AG09319 (cell line): ENCODE measurements at places on chromosomes 2 and 18.

DNA sequence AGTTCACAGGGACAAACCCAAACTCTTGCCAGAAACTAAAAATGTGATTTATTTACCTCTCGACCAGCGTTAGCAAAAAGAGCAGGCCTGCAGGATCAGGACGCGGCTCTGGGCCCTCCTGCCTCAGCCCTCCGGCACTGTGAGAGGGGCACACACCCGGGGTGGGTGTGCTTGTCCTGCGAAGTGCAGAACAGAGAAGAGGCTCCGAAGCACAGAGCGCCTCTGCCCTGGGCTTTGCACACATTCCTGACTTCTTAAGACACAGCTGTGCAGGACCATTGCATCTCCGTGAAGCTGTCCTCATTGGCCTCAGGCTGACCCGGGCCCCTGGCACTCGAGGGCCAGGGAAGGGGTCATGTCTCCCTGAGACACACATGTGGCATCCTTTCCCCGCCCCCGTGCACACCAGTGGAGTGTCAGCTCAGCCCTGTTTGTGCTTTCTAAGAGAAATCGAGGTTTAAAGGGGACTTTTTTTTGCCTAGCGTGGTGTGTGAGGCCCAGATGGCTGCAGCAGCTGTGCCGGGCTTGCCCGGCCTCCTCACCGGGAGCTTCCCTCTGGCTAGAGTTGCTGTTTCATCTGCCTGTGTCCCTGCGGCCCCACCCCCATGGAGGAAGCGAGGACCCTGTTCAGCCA, 9.9 kb upstream of the NFATC1 start:
- DNase-seq: no peak

DNA sequence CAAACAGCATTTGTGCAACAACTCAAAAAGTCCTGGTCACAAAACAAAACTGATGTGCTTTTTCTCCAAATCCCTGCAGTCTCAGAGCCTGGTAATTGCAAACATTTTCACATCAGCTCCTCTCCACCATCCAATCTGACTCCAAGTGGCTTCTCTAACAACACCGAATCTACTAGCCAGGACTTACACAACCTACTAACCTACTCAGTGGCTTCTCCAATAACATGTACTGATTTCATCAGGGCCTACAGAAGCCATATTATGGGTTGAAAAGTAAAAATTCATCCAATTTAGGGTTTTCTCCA, 104.3 kb downstream of the COLEC12 start:
- DNase-seq: peak; percentile 41

- DNase-seq: no peak
Observed at GRCh38 chr2:85773692-85774091, 19.9 kb downstream of the ATOH8 start.

- no peak for DNase-seq
Observed at GRCh38 chr18:7896805-7897518, 329.8 kb downstream of the PTPRM start.

DNA sequence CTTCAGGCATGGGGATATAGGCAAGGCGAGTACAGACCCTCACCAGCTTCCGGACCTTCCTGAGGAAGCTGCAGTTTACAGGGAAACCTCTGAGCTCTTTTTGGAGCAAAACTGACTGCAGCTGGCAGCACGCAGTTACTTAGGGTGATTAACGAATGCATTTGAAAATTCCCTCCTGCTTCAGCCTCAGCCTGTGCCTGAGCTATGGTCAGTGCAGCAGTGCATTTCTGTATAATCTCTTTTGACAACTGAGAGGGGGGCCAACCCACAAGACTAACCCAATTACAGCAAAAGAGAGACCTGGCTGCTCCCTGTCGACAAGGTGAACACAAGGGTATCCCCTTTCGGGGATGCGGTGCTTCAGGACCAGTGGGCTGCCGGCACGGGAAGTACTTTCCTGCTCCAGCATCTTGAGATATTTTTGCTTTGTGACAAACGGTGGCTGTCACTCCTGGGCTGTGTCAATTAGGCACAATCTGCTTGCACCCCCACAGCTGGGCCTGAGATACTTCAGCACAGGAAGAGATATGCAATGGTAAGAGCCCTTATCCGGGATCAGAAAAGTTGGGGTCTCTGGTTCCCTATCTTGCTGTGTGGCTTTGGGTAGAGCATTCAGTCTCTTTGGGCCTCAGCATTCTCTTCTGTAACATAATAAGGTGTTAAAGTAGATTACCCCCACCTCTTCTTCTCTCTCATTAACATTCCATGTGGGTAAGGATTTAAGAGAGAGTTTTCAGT, 141.0 kb downstream of the TMEM17 start:
- no peak for DNase-seq

DNA sequence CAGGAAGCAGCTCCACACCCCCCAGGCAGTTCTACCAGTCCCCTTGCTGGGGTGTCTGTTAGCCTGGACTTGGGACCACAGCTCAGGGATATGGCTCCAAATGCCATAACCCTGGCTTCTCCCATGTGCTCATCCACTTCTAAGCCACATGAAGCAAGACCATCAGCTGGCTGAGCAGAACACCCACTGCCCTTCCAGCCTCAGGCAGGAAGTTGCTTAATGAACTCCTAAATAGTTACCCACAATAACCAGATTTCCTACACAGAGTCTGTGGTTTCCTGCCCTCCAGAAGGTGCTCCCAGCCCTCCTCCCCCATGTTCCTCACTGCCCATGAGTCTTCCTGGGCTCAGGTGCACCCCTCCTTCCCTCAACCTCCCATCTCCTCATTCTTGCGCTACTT, 98.3 kb upstream of the EPC2 start:
- DNase-seq: no peak

DNA sequence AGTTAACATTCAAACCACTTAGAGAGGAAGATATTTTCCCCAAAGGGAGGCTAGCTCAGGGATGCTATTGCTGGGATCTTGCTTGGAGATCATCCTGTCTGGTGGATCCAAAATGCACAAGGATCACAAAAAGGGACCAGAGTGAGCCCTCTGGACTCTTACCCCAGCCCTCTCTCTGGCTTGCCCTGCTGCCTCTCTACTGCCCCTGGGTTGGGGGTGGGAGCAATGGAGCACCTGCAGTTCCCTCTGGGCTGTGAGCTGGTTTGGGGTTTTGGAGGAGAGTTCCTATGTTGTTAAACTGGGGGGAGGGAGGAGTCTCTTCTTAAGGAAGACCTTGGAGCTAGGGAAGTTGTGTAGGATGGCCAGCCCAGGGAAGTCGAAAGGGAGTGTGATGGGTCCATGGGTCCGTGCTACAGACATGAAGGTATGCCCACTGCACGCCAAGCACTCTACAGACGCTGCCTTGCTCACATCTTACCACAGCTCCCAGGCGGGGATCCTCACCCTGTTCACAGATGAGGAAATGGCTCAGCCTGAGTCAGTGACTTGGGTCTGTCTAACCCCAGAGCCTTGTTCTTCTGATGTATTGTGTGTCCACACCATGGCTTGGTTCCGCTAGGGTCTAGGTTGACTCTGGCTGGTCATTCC, 3.8 kb downstream of the LBH start:
- DNase-seq: no peak

DNA sequence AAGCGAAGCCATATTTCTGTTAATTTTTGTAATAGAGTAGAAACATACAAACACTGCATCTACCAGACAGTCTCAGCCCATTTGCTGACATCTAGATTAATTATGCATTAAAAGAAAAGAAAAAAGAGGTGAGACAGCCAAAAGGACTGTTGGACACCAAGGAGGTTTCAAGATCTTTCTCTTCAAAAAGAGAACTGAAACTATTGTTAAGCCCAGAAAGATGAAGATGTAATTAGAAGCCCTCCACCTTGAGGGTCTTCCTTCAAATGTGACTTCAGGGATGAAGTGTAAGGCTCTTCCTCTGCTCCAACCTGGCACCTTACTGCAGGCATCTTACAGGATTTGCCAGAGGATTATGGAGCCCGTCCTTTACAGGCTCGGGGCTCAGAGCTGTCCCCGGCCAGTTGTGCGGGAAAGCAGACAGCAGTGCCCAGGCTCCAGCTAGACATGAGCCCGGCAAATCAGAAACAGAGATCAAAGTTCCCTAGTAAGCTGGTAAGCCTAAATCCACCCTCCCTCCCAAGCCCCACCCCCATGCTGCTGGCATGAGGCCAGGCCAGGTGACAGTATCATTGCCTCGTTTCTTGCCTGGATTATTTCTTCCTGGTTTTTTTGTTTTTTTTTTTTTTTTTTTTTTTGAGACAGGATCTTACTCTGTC, 38.9 kb downstream of the ADI1 start:
- DNase-seq: no peak

- no peak for DNase-seq
Observed at GRCh38 chr2:7767902-7768301, 850.7 kb downstream of the RNF144A start.

DNA sequence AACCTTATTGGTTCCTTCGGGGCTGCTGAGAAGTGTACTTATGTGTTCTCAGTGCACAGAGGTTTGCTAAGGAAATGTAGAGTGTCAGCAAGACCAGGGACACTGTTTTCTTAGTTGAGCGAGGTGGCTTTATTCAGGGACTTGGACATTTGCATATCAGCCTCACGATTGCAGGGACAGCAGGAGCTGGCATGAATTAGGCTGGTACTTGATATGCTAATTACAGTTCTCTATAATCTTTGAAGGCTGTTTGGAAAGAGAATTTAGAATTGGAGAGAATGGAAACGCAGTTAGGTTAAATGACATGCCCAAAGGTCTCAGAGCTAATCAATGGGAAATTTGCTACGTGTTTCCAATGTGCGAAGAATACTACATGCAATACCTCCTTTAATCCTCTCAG, 18.7 kb upstream of the MTCL1 start:
- DNase-seq: no peak

DNA sequence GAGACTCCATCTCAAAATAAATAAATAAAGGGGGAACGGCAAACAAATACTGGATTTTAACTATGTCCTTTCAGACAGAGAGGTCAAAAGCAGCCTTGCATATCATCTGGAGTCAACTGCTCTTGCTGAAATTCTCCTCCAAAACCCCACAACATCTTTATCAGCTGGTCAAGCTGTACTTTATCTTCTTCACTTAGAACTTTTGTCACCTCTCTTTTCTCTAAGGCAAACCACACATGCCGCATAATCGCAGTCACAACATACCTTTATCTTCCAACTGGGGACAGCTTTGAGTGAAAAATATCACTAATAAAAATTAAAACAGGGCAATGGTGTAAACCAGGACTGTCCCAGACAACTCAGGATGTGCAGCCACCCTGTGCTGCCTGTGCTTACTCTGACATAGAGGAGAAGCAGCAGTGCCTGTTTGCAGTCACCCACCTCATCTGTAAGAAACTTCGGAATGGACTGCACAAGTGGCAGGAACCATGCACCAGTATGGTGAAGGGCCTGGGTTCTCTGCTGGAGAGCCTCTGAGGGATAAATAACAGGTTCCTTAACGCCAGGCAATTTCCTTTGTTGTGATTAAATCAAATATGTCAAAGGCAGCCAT, 6.2 kb downstream of the MPPE1 start:
- DNase-seq: no peak

DNA sequence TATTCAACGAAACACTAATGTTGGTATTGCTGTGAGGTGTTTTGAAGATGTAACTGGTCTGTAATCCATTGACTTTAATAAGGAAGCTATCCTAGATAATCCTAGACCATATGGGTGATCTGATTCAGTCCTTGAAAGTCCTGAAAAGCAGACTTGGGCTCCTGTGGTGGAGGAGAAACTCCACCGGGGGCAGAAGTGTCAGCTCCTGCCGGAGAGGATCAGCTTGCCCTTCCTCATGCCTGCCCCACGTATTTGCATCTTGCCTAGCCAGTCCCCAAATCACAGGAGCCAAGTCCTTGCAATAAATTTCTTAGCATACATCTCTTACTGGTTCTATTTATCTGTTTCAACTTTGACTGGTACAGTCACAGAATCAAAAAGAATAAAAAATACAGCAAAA, 144.2 kb upstream of the DLGAP1 start:
- no peak for DNase-seq

GRCh38 chr2:38146907-38147307, 71.0 kb upstream of the CYP1B1 start:
- peak; percentile 90 for DNase-seq

- DNase-seq: peak; percentile 20
Observed at GRCh38 chr2:170420961-170421687, 243.2 kb downstream of the MYO3B start.

DNA sequence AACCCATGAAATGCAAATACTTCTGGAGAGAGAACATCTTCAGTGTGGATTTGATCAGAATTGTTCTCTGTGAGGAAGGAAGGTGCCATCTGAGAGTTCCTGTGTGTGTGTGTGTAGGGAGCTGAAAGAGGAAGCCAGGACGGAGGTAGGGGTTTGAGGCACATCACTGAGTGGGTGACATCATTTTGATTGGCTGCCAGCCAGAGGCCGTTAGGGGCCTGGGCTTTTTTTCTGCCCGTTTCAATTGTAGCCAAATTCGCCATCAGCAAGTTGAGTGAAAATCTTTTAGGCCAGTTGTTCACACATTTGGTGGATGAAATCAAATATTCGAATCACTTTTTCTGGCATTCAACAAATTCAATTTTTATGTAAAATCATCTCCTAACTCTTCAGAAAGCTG, 48.9 kb downstream of the TSN start:
- no peak for DNase-seq

- DNase-seq: no peak
Observed at GRCh38 chr2:201923436-201924328, 110.0 kb upstream of the FZD7 start.

GRCh38 chr18:3323900-3324299, 62.0 kb downstream of the MYL12B start:
- no peak for DNase-seq

DNA sequence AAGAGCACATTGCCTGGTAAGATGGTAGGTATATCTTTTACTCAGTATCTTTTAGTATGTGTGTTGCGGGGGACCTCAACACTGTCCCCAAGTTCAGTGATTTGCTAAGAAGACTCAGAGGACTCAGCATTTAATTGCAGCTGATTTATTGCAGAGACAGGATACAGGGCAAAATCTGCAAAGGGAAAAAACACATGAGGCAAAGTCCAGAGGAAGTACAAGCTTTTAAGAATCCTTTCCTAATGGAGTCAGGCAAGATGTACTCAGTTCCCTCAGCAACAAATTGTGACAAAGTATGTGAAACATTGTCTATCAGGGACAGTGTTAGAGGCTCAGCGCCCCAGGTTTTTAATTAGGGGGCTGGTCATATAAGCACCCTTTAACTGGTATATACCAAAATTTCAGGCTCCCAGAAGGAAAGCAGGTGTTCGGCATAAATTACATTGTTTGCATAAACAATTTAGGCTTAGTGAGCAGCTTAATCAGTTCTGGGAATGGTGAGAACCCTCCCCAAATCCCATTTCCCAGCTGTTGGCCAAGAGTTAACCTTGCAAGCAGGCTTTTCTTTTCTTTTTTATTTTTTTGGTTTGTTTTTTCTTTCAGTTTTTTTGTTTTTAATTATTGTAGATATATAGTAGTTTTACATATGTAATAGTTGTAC, 41.7 kb downstream of the RAB3GAP1 start:
- no peak for DNase-seq

- no peak for DNase-seq
Observed at GRCh38 chr18:48533340-48534070, 5.3 kb upstream of the CTIF start.

DNA sequence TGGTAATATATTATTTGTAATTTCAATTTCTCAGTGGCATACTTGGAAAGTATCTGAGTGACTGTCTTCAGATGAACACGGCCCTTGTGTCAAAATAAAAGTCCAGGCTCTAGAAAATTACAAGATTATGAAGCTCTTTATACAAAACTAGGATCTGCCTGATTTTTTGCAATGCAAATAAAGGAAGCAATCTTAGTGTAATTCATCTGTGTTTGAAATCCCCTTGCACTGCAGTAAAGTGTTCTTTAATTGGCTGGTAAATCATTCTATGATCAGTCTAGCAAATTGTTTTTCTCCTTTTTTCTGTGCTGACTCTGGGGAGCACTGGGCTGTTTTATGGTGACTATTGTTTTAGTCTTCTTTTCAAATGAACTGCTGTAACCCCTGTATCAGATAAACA, 1039.0 kb downstream of the SOCS6 start:
- DNase-seq: no peak

GRCh38 chr18:26550998-26551694, 2.8 kb upstream of the KCTD1 start:
- no peak for DNase-seq
